ENCODE measurements at places on chromosomes 12 and 14. TPM values are rescaled to one million over a fixed set of nuclear protein-coding genes. Genes with fewer than 3 reads are reported as not detected.

DNA sequence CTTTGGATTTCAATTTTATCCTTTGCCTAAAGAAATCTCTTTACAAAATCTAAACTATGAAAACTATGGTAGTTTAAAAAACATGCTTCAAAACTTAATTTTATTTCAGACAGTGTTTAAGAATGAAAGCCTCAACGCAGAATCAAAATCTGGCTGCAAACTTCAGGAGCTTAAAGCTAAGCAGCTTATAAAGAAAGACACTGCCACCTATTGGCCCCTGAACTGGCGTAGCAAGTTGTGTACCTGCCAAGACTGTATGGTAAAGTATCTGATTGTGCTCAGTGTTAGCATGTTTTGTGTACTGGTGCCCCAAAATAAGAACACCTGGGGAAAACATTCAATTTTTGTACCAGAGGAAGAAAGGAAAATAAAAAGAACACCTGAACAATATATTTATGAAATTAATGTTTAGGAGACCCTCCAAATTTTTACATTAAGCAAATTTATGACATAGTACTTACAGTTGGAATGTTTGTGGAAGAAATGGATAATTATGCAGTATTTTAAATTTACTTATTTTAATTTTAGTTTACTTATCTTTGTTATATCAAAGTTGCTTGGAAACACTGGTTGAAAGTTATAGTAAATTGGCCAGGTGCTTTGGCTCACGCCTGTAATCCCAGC, 12.2 kb downstream of the UBR7 start:
- H3K4me1 ChIP-seq = no peaks in the 10 kb centered on the region
- H3K27ac ChIP-seq = no peak overlapping the region
- H3K4me3 ChIP-seq = no peak overlapping the region

Gene MLXIP
- 17.5 TPM for total RNA-seq

Gene DGKA
- total RNA-seq = 348 TPM

DNA sequence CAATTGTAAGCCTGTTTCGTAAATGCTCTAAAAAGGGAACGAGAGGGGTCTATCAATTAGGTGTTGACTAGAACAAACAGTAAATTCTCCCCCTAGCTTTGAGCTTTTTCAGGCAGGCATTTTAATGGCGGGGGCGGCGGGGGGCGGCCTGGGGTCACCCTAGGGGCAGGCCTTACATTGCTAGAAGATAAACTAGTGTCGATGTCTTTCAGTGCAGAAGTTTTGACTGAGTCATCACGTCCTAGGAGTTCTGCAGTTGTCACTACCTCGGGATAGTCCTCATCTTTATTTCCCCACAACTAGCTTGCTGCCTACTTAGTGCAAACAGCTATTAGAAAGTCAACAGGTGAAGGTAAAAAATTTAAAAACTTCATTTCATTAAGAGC, 1.6 kb downstream of the ATP6V1D start:
- peaks cover 12% of the 10 kb centered on the region for H3K36me3 ChIP-seq
- H3K4me1 ChIP-seq = peaks cover 43% of the 10 kb centered on the region
- H3K27ac ChIP-seq = no peak overlapping the region
- no peak for DNase-seq

DNA sequence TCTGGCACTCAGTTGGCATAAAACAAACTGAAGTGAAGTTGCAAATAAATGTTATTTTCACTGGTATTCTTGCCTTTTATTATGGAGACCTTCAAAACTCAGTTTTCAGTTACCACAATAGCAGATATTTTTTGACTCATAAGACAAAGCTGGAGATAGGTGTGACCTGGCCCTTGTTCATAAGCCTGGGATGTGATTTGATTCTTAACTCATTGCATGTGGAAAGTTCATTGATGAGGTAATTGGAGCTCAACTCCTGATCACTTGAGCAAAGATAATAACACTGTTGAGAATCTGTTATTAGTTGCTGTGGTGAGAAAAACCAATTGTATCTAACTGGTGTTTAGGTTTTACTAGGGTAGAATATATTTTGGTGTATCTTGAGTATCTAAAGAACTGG, 105.1 kb downstream of the AEBP2 start:
- H3K4me3 ChIP-seq = no peak overlapping the region
- H3K36me3 ChIP-seq = peaks cover 3% of the 10 kb centered on the region
- H3K4me1 ChIP-seq = no peaks in the 10 kb centered on the region
- no peak overlapping the region for H3K27ac ChIP-seq
- H3K27me3 ChIP-seq = no peaks in the 10 kb centered on the region
- DNase-seq = no peak

DNA sequence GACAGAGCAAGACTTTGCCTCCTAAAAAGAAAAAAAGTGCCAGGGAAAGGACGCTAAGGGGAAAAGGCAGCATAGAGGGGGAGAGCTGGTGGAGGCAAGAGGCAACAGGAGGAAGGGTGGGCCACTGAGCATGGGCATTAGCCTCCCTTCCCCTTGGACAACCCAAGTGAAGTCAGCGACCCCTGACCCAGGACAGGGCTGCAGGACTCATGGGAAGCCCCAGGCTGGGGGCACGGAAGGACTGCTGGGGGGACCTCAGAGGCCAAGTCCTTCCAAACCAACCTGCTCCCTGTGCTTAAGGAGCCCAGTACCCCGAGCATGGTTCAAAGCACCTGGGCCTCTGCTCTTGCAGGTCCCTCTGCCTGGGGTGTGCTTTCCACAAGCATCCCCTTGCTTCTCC, 27.5 kb downstream of the CMKLR1 start:
- no peak overlapping the region for H3K27ac ChIP-seq
- H3K4me3 ChIP-seq = no peak overlapping the region
- H3K36me3 ChIP-seq = no peaks in the 10 kb centered on the region
- peaks cover 8% of the 10 kb centered on the region for H3K4me1 ChIP-seq
- H3K27me3 ChIP-seq = peaks cover 5% of the 10 kb centered on the region

- H3K4me1 ChIP-seq = no peaks in the 10 kb centered on the region
- no peaks in the 10 kb centered on the region for H3K36me3 ChIP-seq
- H3K4me3 ChIP-seq = no peak overlapping the region
- no peak overlapping the region for H3K27ac ChIP-seq
- DNase-seq = no peak
Measured at GRCh38 chr14:103349982-103350381, 15.9 kb downstream of the EIF5 start.

Gene GPR68
- total RNA-seq = 6.9 TPM

GRCh38 chr14:104971447-104972240, 6.5 kb downstream of the AHNAK2 start:
- H3K36me3 ChIP-seq = no peaks in the 10 kb centered on the region
- H3K27me3 ChIP-seq = peaks cover 13% of the 10 kb centered on the region
- DNase-seq = no peak
- H3K27ac ChIP-seq = no peak overlapping the region
- peaks cover 3% of the 10 kb centered on the region for H3K4me1 ChIP-seq

- no peaks in the 10 kb centered on the region for H3K27me3 ChIP-seq
- DNase-seq = peak; percentile 80
- H3K27ac ChIP-seq = peak overlapping the region; percentile 97
- H3K4me1 ChIP-seq = peaks cover 84% of the 10 kb centered on the region
- H3K4me3 ChIP-seq = peak overlapping the region; percentile 49
Measured at GRCh38 chr12:12467688-12468261, 94.9 kb downstream of the DUSP16 start.

- no peaks in the 10 kb centered on the region for H3K27me3 ChIP-seq
- H3K4me3 ChIP-seq = no peak overlapping the region
- no peaks in the 10 kb centered on the region for H3K4me1 ChIP-seq
- DNase-seq = no peak
- no peak overlapping the region for H3K27ac ChIP-seq
- no peaks in the 10 kb centered on the region for H3K36me3 ChIP-seq
Measured at GRCh38 chr14:22657861-22658260, 13.7 kb upstream of the OR6J1 start.

Gene HOMEZ
- total RNA-seq = 12.3 TPM

DNA sequence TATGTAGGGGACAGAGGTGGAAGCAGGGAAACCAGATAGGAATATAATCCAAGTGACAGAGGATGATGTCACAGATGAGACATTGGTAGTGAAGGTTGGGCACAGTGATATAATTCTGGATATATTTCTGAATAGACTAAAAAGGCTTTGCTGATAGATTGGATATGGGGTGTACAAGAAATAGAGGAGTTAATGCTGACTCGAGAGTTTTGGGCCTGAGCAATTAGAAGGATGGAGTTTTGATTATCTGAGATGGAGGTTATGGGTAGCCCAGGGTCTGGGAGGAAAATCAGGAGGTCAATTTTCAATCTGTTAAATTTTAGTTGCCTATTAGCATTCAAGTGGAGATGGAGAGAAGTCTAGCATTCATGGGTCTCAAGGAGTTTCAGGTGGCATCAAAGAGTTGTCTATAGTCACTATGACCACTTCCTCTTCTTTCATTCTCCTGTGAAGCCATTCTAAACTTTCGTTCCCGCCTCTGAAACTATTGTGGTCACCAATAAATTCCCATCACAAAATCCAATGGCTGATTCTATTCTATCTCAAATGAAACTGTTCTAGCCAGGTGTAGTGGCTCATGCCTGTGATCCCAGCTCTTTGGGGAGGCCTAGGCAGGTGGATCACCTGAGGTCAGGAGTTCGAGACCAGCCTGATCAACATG, 10.6 kb upstream of the ANO6 start:
- H3K36me3 ChIP-seq = no peaks in the 10 kb centered on the region
- H3K27me3 ChIP-seq = no peaks in the 10 kb centered on the region
- H3K4me1 ChIP-seq = peaks cover 18% of the 10 kb centered on the region
- H3K4me3 ChIP-seq = no peak overlapping the region
- no peak for DNase-seq

DNA sequence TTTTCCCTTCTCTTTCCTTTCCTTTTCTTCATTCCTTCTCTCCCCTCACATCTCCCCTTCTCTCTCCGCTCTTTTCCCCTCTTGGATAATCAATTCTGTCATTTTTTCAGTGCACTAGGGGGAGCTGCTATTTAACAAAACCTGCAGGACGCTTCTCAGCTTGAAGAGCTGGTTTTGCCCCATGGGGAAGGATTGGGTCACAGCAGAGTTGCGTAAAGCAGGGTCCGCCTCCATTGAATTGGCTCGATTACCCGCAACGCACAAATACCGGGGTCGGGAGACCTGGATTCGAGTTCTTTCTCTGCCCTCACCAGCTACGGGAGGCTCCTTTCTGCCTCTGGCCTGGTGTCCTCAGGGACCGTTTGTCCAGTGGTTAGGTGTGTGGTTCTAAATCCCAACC, 42.1 kb upstream of the CHGA start:
- H3K27ac ChIP-seq = no peak overlapping the region
- H3K36me3 ChIP-seq = no peaks in the 10 kb centered on the region
- H3K27me3 ChIP-seq = peaks cover 17% of the 10 kb centered on the region
- H3K4me1 ChIP-seq = no peaks in the 10 kb centered on the region
- no peak overlapping the region for H3K4me3 ChIP-seq
- no peak for DNase-seq

DNA sequence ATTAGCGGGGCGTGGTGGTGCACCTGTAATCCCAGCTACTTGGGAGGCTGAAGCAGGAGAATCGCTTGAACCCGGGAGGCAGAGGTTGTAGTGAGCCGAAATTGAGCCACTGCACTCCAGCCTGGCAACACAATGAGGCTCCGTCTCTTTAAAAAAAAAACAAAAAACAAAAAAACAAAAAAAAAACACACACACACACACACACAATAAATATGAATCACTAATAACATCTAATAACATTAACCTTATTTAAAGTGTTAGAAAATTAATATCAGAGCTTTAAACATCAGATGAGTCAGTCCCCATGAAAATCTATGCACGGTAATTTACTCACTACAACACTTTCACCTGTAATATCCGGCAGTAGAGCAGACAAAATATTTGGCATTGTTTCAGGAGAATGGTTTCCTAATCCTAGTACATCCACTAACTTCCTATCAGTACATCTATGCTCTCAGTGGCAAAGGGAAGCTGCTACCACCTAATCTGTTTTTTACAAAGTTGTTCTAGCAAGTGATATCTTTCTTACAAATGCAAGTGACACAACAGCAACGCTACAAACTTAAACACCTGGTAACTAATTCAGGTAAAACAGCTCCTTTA, 36.2 kb downstream of the MED13L start:
- DNase-seq = no peak
- peaks cover 57% of the 10 kb centered on the region for H3K4me1 ChIP-seq

Gene MUCL1
- total RNA-seq = not detected

Gene CD163L1
- total RNA-seq = not detected

DNA sequence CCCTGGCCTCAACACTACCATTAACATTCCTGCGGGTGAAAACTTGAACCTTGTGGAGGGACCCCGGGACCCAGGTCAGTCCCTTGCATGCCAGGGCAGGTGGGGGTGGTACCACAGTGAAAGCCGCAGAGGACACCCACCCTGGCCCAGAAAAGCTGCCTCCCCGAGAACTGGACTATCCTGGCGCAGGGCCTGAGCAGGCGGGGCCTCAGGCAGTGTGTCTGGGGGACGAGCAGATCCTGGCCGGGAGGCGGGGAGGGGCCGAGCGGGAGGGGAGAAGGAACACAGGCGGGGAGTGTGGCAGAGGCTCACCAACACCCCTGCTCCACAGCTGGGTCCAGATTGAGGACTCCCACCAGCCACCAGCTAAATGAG, 10.0 kb downstream of the AHNAK2 start:
- H3K4me3 ChIP-seq = no peak overlapping the region
- peaks cover 7% of the 10 kb centered on the region for H3K27me3 ChIP-seq
- H3K36me3 ChIP-seq = no peaks in the 10 kb centered on the region
- no peaks in the 10 kb centered on the region for H3K4me1 ChIP-seq
- DNase-seq = no peak

- DNase-seq = no peak
- H3K36me3 ChIP-seq = no peaks in the 10 kb centered on the region
- peaks cover 6% of the 10 kb centered on the region for H3K27me3 ChIP-seq
- no peaks in the 10 kb centered on the region for H3K4me1 ChIP-seq
- no peak overlapping the region for H3K4me3 ChIP-seq
Measured at GRCh38 chr14:92411941-92412340, 89.0 kb downstream of the SLC24A4 start.

DNA sequence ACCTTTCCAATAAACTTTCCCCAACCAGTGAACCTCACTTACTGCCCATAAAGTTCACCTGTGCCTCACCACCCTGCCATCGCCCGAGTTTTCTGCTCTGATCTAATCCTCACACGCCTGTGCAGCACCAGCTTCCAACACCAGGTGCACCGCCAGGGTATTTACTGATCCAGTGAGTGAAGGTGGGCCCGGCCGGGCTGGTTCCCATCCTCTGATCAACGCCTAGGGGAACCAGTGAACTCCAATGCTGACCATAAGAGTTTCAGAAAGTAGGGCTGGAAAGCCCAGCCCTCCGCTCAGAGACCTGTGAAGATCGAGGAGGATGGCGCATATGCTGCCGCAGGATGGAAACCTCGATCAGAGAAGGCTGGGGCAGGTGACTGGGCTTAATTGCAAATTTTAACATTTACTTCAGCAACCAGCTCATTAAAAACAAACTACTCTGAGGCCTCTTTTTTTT, 685 bp upstream of the MYL6B start:
- peak; percentile 83 for DNase-seq
- H3K4me1 ChIP-seq = peaks cover 30% of the 10 kb centered on the region
- H3K4me3 ChIP-seq = peak overlapping the region; percentile 78

DNA sequence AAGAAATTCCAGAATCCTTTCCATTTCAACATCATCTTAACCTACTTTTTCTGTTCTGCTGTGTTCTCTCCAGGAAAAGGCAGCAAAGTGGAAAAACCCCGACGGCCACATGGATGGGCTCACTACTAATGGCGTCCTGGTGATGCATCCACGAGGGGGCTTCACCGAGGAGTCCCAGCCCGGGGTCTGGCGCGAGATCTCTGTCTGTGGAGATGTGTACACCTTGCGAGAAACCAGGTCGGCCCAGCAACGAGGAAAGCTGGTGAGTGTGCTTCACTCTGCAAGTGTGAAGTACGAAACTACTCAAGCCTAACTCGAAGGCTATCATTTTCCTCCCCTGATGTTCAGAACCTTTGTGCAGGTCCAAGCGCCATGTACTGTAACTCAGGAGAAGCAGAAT, 172.0 kb downstream of the PELI2 start:
- no peak overlapping the region for H3K4me3 ChIP-seq
- no peak overlapping the region for H3K27ac ChIP-seq
- no peak for DNase-seq
- H3K27me3 ChIP-seq = no peaks in the 10 kb centered on the region

Measured in activated CD4-positive, alpha-beta memory T cell treated with anti-CD3 and anti-CD28 coated beads for 36 hours (primary cell).